Activated T-helper 9 cell treated with anti-CD3 and anti-CD28 coated beads, Interleukin-2, amount 50 U/mL, for 16 hours (primary cell): ENCODE measurements at places on chromosomes 6 and 20.

- DNase-seq: no peak
Measured at GRCh38 chr20:39849664-39850063, 839.4 kb downstream of the MAFB start.

- DNase-seq: no peak
Measured at GRCh38 chr20:44471481-44471882, 4.2 kb upstream of the TTPAL start.

DNA sequence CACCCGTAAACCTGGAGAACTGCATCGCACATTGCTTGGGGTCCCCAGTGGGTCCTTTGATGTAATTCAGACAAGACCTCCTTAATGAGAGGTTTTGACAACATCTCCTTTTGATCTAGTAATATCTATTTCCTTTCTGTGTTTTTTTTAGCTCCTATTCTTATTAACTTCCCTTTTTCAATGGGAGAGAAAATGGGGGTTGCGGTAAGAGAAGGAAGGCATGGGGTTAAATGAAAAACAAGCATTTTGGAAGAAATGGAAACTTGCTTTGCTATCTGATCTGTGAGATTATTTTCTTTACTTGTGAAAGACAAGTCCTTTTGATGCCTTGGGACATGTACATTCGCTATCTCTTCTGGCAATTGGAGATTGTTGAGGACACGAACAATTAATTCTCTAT, 418.6 kb upstream of the MAN1A1 start:
- DNase-seq: no peak

DNA sequence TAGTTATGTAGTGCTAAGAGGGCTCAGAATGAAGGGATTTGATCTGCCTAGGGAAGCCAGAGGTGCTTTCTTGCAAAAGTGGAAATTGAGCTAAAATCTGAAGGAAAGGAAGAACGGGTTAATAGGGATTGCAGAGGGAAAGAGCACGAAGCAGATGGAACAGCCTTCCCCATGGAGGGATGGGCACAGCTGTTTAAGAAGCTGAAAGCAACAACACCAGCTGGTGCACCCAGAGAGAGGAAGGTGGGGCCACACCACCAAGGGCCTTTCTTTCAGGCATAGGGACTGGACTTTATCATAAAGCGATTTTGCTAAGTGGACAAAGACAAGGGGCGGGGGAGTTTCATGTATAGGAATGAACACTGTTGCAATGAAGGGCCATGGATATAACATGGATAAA, 65.8 kb upstream of the SNRPB2 start:
- no peak for DNase-seq

GRCh38 chr20:47872341-47872740, 87.1 kb upstream of the SULF2 start:
- DNase-seq: no peak

GRCh38 chr6:42471142-42471541, 19.4 kb upstream of the TRERF1 start:
- no peak for DNase-seq

GRCh38 chr6:95658886-95659285, 81.6 kb downstream of the MANEA start:
- no peak for DNase-seq

DNA sequence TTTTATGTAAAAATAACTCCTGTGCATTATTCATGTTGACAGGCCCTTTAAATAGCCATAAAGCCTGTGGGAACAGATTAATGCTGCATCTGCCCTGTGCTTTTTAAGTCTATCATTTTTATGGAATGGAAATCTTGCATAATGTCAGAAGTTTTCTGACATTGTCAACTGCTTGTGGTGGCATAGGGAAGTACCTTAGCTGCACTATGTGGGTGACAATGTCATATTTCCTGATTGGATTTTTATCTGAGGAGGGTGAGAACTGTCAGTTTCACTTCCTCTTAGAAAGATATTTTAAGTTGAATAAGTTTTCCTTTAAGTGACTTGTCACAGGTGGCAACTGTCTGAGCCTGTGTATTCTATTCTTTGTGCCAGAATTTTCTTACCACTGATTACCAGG, 267.9 kb downstream of the PLCB1 start:
- no peak for DNase-seq

GRCh38 chr6:122568350-122568749, 41.9 kb upstream of the PKIB start:
- no peak for DNase-seq

GRCh38 chr6:169967687-169968086, 216.3 kb downstream of the ERMARD start:
- no peak for DNase-seq

DNA sequence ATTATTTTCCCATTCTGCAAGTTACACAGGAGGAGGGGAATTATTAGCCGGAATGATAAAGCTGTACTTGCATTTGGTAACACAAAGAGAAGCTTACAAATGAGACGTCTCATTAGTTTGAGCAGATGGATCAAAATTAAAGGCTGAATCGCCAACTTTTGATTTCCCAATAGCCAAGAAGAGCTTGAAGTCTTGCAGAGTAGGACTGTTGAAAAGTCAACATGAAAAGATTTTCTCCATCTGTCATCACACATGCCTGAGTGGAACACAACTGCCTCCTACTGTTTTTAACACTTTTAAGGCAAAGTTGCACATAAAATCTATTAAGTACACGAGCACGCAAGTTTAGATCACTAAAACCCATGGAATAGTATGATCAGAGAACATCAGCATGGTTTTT, 176.2 kb downstream of the ASCC3 start:
- no peak for DNase-seq

- DNase-seq: no peak
Measured at GRCh38 chr6:145844933-145845540, 30.4 kb upstream of the FBXO30 start.

DNA sequence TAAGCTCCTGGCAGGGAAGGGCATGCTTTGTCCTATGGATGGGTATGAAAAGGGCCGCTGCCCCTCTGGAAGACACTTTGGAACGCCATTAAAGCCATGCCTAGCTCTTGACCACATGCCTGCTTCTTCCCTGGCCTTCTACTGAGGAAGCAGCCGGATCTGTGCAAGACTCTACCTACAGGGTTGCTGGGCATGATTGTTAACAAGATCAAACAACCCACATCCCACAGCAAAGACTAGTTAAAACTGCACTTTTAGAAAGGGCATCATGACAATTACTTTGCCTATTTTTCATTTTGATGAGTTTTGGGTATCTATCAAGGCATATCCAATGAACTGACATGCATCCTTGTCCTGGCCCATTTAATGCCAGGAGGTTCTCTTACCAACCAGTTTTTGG, 25.5 kb downstream of the NSFL1C start:
- DNase-seq: no peak

GRCh38 chr6:3214898-3215297, 12.6 kb downstream of the TUBB2B start:
- DNase-seq: no peak

GRCh38 chr20:53243152-53243551, 271.0 kb downstream of the TSHZ2 start:
- no peak for DNase-seq

DNA sequence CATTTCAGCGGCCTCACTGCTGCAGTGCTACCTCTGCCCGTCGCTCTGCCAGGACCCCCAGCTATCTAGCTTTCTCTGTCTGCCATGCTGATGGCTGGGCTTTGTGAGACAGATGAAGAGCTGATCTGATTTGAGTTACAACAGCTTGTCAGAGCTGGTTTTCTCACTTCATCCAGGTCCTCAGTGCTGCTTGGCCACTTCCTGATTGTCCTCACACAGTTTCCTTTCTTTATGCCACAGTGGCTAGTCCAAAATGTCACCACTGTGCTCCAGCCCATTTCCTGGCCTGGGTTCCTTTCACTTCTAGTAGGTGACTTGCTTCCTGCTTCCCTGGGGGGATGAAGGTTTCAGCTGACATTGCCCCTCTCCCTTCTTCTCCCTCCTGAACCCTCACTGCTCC, 35.4 kb downstream of the FNDC1 start:
- DNase-seq: no peak

GRCh38 chr6:129994410-129994809, 24.0 kb upstream of the L3MBTL3 start:
- DNase-seq: no peak

- no peak for DNase-seq
Measured at GRCh38 chr6:12474167-12475140, 184.3 kb downstream of the EDN1 start.

DNA sequence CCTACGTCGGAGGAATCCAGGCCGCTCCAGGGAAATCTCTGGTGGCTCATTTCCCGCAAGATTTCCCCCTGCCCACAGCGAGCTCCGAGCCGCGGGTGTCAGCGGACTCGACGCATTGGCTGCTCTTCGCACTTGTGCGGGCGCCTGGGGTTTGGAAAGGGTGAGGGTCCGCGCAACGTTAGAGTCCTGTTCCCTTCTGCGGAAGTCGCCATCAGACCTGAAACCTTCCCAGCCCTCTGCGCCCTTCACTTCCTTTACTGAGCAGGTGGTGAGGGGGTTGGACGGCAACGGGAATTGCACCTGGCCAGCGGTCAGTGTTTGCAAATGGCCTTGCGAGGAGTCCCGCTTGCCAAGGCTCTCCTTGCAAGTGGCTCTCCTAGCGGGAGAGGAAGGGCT, 8.4 kb downstream of the PAX1 start:
- DNase-seq: no peak

DNA sequence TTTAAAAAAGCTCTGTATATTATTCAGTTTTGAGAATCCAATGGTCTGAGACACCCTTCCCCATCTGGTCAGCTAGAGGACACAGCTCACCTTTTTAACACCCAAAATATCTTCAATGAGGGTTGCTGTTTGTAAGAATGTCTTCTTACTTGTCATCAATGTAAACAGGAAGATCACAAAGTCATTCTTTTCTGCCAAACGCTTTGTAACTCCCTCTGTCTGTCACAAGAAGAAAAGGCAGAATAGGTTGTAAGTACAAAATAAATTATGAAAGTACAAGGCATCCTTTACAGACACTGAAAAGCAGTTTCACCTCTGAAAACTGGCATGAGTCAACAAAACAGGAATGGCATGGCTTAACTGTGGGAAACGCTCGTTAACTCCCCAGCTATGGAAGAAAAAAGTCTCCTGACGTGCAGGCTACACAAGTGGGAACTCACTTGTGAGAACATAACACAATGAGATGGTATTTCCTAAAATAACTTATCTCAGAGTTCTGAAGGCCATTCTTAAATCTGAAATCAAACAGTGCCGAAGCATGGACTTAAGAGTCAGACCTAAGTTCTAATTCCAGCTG, 42.7 kb downstream of the TRPC4AP start:
- no peak for DNase-seq

GRCh38 chr6:111427341-111428116, 55.5 kb downstream of the REV3L start:
- DNase-seq: no peak

DNA sequence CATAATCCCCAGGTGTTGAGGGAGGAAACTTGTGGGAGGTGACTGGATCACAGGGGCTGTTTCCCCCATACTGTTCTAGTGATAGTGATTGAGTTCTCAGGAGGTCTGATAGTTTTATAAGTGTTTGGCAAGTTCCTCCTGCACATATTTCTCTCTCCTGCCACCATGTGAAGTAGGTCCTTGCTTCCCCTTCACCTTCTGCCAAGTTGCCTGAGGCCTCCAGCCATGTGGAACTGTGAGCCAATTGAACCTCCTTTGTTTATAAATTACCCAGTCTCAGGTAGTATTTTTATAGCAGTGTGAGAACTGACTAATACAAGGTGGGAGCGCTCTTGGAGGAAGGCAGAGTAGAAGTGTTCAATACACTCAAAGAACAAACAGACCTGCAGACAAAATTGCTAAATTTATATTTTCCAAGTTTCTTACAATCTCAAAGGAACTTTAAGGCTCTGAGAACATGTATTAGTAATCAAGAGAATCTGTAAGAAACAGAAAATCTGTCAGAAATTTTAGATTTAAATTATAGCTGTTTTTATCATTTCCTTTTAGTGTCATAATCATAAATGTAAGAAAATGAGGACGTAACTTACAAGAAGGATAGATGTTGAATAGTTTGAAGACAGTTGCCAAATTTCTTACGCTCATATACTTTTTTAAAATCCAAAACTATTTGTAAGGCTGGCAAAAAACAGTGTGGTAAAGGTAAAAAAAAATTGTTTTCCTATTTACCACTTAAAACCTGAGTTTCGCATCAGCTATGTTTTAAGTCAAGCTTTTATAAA, 77.7 kb downstream of the ASCC3 start:
- DNase-seq: no peak

- DNase-seq: no peak
Measured at GRCh38 chr6:118905851-118906250, 11.9 kb downstream of the ASF1A start.

GRCh38 chr20:51411870-51412269, 130.6 kb downstream of the NFATC2 start:
- no peak for DNase-seq

DNA sequence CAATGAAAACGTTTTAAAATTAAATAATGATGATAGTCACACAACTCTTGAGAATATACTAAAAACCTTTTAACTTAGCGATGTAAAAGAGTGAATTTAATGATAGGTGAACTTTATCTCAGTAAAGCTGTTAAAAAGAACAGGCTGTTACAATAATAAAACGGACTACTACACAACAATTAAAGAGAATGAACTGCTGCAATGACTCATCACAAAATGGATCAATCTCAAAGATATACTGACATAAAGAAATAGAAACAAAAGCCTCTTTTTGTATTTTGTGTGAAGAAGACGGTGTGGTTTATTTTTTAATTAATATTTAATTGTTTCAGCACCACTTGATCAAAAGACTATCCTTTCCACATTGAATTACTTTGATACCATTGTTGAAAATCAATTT, 352.4 kb upstream of the GJE1 start:
- no peak for DNase-seq

- DNase-seq: no peak
Measured at GRCh38 chr6:147283460-147283859, 79.2 kb downstream of the STXBP5 start.

DNA sequence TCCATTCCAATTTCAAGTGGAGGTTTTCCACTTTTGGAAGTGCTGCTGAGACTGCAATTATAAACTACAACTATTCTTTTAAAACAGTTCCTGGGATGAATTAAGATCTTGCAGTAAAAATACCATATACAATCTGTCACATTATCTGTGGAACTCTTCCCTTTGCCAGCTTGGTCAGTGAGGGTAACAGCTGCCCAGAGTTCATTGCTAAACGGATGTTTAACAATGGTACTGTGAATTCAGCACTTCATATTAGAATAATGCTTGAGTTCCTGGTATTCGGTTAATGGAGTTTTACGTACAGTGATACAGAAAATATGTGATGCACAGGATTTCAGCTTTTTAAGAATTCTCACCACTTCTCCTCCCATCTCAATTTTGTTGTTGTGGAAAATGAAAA, 51.5 kb downstream of the KCNS1 start:
- no peak for DNase-seq

GRCh38 chr20:36856691-36857635, 19.0 kb upstream of the TLDC2 start:
- DNase-seq: no peak

DNA sequence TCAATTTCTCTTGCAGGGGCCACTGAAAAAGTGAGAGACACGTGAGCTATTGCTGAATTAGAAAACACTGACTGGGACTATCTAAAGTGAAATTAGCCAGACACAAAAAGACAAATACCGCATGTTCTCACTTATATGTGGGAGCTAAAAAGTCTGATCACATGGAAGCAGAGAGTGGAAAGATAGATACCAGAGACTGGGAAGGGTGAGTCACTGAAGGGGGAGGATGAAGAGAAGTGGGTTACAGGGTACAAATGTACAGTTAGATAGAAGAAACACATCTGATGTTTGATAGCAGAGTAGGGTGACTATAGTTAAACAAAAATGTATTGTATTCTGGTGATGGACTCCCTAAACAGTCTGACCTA, 13.4 kb downstream of the CST3 start:
- DNase-seq: no peak
